ENCODE measurements at places on chromosomes 5 and 9. TPM values are rescaled to one million over a fixed set of nuclear protein-coding genes. Genes with fewer than 3 reads are reported as not detected.

DNA sequence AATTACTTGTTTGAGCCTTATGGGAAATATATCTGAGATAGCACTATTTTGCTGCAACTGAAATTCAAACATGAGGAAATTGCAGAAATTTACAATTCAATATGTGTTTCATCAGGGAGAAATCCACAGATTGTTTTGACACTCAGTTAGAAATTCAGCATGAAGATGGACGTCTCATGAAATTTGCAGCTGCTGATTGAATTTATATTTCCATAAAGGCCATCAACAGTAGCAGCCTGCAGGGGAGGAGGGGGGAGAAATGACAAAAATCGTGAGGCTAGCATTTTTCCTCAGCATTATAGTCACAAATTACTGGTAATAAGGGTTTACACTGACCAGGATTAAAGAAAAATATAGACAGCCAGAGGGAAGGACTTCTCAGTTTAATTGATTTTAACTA is 81.0 kb downstream of the NDUFAF2 start:
- no peak for DNase-seq

GRCh38 chr5:146082798-146083197 is 22.6 kb downstream of the PLAC8L1 start:
- no peak for DNase-seq

- DNase-seq: no peak
Observed at GRCh38 chr5:104498281-104498680, 935.7 kb upstream of the NUDT12 start.

HTR1A gene
- not detected for total RNA-seq

ADAMTS13 gene
- total RNA-seq: 3.5 TPM

DNM1 gene
- total RNA-seq: 31.9 TPM

LHX3 gene
- not detected for total RNA-seq

CRB2 gene
- total RNA-seq: not detected

DNA sequence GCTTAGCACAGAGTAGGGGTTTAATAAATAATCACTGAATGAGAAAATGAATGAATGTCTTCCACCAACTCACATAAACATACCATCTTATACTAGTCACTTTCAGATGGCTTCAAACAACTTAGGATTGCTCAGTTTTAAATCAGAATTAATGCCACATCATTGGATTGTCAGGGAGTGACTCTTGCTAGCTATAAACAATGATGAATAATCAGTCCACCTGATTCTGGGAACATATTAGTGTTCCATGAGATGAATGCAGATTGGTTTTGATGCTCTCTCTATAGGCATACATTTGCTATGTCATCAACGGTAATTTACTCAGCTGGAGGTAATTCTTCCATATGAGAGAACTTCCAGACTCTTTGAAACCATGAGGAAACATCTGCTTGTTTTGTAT is 97.4 kb downstream of the CDH9 start:
- DNase-seq: no peak

- no peak for DNase-seq
Observed at GRCh38 chr9:4277531-4277991, 22.3 kb downstream of the GLIS3 start.

PAM gene
- total RNA-seq: 940 TPM
